ENCODE measurements at places on chromosomes 13 and 19.

DNA sequence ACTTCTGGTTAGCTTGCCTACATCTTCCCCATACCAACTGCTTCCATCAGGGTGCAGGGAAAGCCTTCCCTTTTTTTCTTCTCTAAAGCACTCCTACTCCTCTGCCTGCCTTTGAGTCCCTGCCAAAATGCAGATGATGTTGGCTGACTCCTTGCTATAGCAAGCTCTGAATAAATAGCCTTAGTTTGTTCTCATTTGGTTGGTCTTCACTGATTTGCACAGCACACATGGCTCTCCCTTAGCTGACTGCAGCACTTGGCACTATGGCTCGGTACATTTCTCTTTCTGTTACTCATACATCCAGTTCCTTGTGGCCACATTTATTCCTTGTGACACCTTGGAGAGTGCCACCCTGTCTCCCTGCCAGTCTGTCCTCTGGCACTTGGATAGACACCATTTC lies 249.8 kb downstream of the DCLK1 start:
- DNase-seq: no peak

DNA sequence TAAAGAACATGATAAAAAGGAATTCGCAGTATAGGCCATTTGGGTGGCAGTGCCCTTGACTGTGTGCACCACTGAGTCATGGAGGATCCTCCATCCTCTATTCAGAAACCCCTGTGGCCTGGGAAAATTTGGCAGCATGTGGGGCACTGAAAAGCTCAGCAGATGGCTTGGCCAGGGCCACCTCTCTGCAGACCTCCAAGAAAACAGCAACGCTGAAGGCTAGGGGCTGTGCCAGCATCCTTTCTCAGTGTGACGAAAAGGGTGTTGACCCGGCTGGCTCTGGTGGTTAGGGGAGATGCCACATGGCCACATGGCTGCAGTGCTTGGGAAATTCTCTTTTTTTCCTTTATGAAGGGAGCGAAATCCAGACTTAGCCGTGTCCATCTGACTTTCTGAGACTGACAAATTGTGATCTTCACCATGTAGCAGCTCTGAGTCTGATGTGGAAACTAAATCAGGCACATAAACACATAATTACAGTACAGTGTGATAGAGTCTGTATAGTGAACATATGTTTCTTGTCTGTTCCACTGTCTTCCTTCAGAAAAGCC lies 178.0 kb downstream of the KCTD12 start:
- DNase-seq: no peak

- DNase-seq: no peak
These were observed 18.7 kb upstream of the SERP2 start for GRCh38 chr13:44354884-44355283.

DNA sequence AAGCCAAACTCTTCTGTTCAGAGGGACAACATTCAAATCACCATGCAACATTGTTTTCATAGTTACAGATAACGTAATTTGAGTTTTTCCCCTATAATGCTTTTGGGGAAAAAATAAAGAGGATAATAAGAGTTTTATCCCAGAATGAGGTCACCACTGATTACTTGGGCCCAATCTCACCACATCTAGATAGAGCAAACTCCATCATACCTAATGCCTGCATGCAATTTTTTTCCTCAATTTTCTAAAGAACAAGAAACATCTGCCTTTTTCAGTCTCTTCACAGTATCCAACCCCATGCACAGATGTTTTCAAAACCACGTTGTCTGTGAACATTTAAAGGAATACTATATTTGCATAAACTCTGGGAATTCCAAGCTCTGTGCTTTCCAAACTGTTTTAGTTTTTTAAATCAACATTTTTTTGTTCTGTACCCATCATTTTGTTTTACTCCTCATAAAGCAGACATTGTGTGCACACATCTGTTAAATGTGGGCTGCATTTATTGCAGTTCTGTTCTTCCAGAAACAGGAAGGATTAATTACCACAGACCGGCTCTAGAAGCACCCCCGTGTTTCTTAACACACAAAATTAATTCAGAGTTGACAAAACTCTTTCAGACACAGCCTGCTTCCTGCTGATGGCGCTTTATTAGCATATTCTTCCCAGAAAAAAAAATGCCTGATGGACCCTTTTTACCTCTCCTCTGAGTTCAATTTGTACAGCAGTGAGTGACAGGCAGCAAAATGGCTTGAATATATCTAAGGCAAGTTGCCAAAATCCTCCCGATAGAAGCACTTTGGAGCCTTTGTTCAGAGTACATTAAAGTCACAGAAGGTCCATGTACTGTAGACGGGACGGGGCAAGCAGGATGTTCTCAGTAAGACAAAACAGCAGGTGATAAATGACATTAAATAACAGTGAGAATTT lies 1171.9 kb downstream of the EFNB2 start:
- no peak for DNase-seq

- DNase-seq: no peak
These were observed 15.7 kb downstream of the RASA3 start for GRCh38 chr13:114116734-114117133.

DNA sequence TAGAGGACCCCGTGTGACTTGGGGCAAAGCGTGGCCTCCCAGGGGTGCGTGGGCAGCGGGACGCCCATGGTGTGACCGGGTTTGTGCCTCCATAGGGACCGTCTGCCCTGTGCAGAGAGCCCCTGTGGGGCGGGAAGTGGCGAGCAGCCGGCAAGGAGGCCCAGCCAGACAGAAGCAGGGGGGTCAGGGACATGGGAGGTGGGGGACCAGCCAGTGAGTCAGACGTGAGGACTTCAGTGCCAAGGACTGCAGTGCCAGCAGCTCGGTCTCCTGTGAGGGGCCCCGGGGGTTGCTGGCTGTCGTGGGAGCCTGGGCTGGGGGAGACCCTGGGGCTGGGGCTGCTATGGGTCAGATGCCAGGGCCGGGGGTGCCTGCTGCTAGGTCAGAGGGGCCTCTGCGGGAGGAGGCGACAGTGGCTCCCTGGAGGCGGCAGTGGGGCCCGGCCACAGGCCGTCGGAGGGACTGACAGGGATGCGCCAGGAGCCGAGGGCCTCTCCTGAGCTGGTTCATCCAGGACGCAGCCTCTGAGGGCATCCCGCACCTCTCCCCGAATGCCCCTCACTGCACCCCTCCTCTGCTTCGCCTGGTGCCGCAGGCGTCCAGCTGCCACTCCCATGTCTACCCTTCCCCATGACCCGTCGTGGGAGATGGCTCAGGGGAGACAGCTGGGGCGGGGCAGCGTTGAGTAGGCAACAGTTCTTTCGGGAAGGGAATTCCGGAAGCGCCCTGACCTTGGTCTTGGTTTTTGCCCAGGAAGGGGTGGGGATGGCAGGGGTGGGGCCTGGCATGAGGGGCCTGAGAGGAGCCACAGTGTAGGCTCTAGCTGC lies 80.0 kb downstream of the KDM4B start:
- no peak for DNase-seq

DNA sequence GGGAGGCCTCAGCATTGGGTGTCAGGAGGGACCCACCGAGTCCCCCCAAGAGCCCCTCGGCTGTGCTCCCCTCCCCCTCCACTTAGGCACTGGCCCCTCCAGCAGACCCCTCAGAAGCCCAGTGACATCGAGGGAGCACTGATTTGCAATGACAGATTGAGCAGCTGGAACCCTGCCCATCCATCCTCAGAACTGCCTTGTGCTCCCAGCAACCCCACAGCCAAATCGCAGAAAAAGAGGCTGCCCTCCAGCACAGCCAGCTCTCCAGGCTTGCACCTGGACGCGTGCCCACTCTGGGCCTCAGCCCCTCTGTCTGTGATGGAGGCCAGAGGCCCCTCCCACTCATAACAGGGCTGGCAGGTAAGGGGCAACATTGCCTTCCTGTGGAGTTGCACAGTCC lies 123.2 kb upstream of the VSTM2B start:
- no peak for DNase-seq

DNA sequence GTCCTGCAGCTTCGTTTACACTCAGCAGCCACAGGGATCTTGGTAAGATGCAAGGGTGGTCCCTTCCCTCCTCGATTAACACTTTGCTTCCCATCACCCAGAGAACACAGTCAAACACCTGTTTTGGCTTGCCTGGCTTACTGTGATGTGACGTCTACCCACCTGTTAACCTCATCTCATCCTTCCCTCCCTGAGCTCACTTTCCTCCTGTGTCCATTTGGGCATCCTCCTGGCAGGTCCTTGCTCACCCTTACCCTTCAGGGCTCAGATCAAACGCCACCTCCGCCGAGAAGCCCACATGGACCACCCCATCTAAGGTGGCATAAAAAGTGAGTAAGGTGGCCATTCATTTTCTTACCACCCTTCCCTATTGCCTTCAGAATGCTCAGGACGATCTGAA lies 9.2 kb downstream of the FIZ1 start:
- DNase-seq: no peak

- DNase-seq: no peak
These were observed 5.1 kb downstream of the CBARP start for GRCh38 chr19:1232652-1233072.

- DNase-seq: no peak
These were observed 79.7 kb downstream of the DCT start for GRCh38 chr13:94399812-94400211.
